ENCODE measurements at places on chromosomes 6 and 20.

GRCh38 chr6:3882431-3882830 lies 33.3 kb downstream of the FAM50B start:
- no peak for DNase-seq

GRCh38 chr20:19676202-19676601 lies 81.9 kb upstream of the RIN2 start:
- DNase-seq: no peak

- DNase-seq: no peak
These were observed 80.2 kb upstream of the SLC2A12 start for GRCh38 chr6:134132494-134133141.

DNA sequence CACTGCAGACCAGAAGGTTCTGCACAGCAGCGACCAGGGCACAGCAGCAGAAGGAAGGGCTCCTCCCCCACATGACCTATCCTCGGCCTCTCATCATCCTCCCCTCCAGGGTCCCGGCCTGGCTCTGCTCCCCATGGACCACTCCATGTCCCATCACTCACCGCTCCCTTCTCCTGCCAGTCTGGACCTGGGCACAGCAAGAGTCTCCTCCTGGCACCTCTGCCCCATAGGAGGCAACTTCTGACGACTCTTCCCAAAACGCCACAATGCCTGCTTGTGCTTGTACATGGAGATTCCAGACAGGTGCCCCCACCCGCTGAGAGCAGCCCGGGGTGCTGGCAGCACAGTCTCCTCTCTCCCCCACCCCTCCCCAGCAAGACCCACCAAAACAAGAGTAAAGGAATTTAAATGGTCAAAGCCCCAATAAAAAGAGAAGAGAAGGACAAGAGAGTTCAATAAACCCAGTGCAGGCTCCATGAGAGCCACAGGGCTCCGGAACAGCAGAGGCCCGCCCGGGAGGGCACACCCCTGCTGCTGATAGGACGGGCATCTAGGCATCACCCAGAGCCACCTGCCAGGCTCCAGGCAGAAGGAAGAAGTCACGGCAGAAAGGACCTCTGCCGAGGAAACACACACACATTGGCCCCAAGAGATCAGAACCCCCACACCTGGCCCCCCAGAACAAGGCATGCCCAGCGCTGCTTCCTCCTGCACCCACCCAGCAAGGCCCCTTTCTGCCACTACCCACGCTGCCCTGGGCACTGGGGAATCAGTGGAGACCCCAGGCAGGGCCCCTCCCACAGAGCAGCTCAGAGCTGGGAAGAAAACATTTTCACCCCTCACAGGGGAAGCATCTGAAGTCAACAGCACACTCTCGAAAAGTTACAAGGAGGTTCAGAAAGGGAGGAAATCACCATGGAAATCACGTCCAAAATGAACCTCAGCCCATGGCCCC lies 15.2 kb downstream of the TAF4 start:
- DNase-seq: no peak

GRCh38 chr6:797479-798077 lies 104.6 kb upstream of the EXOC2 start:
- DNase-seq: no peak

DNA sequence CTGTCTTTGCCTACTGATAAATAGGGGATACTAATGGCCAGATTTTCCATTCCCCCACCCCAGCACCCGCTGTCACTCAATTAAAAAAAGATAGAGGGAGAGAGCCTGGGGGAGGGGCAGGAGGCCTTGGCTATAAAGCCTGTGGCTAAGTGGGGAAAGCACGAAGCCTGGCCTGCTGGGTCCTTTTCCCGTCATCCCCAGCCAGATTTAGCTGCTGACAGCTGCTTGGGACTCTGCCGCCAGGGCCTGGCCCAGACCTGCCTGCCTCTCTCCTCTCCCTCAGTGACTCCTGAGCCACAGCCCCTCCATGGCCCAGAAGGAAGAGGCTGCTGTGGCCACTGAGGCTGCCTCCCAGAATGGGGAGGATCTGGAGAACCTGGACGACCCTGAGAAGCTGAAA lies at the start of gene APOBEC2:
TSS of gene APOBEC2 (plus strand) at position 162 of the 400 bp plus-strand sequence. CDS start at position 308, 146 bp downstream.
- DNase-seq: no peak
